ENCODE measurements at places on chromosomes 12 and 14. TPM values are rescaled to one million over a fixed set of nuclear protein-coding genes. Genes with fewer than 3 reads are reported as not detected.

HVCN1 gene
- total RNA-seq, result 9.2 TPM

RPGRIP1 gene
- 0.65 TPM for total RNA-seq

USP44 gene
- total RNA-seq, result 18.6 TPM

COCH gene
- total RNA-seq, result 0.71 TPM

DNA sequence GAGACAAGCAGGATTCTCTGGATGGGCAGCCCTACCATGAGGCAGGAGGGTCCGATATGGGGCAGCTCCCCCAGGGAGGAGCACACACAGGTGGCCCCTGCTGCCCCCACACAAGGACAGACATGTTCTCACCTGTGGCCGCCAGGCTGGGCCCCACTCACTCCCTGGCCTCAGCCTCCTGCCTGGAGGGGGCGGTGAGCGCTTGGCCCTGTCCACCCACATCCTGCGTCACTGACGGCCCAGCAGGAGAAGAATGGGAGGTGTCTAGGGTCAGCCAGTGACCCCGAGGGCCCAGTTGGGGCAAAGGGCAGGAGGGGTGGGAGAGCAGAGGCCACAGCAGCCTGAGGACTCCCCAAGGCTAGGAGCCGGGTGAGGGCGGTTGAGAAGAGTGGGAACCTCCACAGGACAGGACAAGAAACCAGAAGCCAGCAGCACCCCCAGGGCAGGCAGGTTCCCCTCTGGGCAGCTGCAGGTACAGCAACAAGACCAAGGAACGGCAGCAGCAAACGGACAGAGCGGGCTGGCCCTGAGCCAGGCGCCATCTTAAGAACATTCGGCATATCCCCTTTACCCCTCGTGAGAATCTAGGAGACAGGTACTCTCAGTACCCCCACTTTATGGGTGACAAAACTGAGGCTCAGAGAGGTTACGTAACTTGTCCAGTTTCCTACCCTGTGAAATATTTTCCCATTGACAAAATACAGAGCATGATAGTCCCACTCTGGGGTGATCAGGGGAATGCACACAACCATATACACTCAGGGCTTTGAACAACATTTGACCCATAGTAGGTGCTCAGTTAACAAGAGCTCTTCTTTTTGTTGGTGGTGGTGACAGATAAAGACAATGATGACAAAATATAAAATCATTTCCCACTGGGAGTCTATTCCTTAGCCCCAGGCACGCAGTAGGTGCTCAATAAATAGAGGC, 74.3 kb downstream of the NCOR2 start:
- no peak for DNase-seq

GRCh38 chr12:130715150-130715997, 725 bp downstream of the RIMBP2 start:
- DNase-seq, result peak; percentile 24

GRCh38 chr12:127489061-127489460, 777.9 kb upstream of the TMEM132C start:
- no peak for DNase-seq

All from lung (tissue), 17 donors.